Ammon's horn (tissue), 1 donor: ENCODE measurements at places on chromosomes 11 and 22.
A peak's percentile ranks its signal among the peaks of the same experiment; 100 is the strongest.

- no peak for DNase-seq
Measured at GRCh38 chr22:19038728-19039447, 83.3 kb downstream of the DGCR2 start.

GRCh38 chr11:80815752-80816453, 1375.1 kb upstream of the TENM4 start:
- no peak for DNase-seq

DNA sequence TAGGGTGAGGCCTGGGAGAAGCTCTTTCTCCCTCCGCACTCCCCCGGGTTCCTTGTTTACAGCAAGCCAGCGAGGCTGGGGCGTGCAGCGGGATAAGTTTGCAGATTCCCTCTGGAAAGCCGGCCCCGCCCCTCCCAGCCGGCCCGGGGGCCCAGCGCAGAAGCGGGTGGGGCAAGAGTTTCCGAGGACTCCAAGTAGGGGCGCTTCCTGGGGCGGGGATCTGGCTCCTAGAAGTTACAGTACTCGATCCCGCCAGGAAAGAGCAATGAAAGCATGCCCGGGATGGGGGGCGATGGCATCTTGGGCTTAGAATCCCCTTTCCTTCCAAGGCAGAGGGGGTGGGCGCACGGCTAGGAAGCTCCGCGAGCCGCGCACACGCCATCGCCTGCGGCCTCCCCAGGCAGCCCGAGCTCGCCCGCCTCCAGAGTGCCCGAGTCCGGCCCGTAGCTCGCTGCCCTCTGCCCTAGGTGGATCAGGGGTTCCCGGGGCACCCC, 385 bp downstream of the TST start:
- peak; percentile 31 for DNase-seq

DNA sequence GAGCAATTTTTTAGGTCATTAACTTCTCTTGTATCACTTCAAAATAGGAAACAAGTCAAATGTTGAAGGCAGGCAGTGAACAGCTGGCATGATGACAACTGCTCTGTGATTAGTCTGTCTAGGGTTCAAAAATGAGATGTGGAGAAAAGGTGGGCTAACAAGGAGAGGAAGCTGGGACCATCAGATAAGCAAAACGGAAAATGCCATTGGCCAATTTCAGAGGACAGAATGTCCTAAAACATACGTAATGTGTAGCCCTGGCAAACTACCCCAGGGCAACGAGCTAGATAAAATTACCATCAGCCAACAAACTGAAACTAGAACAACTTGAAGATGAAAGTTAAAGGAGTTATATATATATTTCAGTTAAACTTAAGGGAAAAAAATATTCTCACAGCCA, 93.2 kb downstream of the RELT start:
- DNase-seq = no peak

DNA sequence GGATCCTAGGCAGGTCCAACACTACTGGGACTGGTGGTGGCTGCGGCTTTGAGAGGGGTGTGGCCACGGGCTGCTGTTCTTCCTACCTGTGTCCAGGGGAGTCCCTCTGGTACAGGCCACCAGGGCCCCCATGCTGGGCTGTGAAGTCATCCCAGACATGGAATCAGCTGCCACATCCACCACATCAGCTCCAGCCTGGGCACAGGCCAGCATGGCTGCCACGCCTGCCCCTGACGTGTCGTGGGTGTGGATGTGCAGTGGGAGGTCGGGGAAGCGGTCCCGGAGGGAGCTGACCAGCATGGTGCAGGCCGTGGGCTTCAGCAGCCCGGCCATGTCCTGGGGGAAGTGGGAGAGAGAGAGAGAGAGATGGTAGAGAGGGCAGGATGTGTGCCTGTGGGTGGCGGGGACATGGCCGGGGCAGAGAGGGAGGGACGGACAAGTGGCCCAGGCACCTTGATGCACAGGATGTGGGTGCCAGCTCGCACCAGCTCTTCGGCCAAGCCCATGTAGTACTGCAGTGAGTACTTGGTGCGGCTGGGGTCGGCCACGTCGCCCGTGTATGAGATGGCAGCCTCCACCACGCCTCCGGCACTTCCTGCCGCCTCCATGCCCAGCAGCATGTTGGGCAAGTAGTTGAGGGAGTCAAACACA, 6.2 kb upstream of the LRFN4 start:
- DNase-seq = no peak

- DNase-seq = peak; percentile 41
Measured at GRCh38 chr11:69295995-69296889, 2.3 kb downstream of the MYEOV start.

GRCh38 chr22:17990147-17990546, 34.2 kb downstream of the MICAL3 start:
- DNase-seq = no peak

DNA sequence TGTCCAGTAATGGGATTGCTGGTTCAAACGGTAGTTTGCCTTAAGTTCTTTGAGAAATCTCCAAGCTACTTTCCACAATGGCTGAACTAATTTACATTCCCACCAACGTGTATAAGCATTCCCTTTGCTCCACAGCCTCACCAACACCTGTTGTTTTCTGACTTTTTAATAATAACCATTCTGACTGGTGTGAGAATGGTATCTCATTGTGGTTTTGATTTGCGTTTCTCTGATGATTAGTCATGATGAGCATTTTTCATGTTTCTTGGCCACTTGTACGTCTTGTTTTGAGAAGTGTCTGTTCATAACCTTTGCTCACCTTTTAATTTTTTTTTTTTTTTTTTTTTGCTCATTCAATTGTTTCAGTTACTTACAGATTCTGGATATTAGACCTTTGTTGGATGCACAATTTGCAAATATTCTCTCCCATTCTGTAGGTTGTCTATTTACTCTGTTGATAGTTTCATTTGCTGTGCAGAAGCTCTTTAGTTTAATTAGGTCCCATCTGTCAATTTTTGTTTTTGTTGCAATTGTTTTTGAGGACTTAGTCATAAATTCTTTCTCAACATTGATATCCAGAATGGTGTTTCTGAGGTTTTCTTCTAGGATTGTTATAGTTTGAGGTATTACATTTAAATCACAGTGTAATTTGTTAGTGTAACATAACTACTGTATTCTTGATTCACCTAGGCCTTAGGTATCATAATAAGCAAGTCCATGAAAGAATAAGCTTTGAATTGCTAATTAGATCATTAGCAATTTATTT, 33.0 kb downstream of the CCDC34 start:
- no peak for DNase-seq

DNA sequence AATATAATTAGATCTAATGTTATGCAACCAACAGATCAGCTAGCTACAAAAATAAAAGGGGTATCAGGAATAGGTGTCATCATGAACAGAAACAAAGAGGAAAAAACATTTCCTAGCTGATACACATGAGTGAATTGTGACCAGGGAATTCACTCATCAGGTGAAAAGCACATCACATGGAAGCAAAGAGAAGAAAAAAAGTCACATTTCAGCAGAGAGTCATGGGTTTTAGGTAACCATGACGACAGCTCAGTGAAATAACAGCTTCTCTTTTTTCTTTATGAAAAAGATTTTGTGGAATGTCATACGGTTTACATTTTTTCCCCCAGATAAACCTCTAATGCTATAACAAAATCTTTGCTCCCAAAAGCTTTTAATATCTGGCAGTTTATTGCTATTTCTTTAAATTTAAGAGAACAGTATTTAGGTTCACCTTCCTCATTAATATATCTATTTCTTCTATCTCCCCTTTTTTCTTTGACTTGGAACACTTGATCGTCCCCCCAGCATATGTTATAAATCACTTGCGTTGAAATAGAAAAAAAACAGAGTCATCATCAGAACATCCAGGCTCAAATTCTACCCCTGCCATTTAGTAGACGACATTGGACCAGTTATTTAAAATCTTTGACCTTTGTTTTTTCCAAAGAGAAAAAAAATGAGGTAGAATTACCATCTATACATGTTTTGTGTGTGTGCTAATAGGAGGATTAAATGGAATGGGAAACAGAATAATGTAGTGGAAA, 5.3 kb downstream of the TYR start:
- DNase-seq = peak; percentile 6

GRCh38 chr11:102986815-102987214, 31.3 kb upstream of the MMP13 start:
- no peak for DNase-seq

- DNase-seq = no peak
Measured at GRCh38 chr22:32622004-32622743, 147.6 kb downstream of the FBXO7 start.

GRCh38 chr11:106464728-106465127, 387.3 kb downstream of the AASDHPPT start:
- DNase-seq = no peak
